ENCODE measurements at places on chromosomes 3 and 15.

- DNase-seq = no peak
Measured at GRCh38 chr15:85500060-85500708, 119.8 kb downstream of the AKAP13 start.

GRCh38 chr15:90967206-90967605 is 12.5 kb downstream of the RCCD1 start:
- no peak for DNase-seq

DNA sequence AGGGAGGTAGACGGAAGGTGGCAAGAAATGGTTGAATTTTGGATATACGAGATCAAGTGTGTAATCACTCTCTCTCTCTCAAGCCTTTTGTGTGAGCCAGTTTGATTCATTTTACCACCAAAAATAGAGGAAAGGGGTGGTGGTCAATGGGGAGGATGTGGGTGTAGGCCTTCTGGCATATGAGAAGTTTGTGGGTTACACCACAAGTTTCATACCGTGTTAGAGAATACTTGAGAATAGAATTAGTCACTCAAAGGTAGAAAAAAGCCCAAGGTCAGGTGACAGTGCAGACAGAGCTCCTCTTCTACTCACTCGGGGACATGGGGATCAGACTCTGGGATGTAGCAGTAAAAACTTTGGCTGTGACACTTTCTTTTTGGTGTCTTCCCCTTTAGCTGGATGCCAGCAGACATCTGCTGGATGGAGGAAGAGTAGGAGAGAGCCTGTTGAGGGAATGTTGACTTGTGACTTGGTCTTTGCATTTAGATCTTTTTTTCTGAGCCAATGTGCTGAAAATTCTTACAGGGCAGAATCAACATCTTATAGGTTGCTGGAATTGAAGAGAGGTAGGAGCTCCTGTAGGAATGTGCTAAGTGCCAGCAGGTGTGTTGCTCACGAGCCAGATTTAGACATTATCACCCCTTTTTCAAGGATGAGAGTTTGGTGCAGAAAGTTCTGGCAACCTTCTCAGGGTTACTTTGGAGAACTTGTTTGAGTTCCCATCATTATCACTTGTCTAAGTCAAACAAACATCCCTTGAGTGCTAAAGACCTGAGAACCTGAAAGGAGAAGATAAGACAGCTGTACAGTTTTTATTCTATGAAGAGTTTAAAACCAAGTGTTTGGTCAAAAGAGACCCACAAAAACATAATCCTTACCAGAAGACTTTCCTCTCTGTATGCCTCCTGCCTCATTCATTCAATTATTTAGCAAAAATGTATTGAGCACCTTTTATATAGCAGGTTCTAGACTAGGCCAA is 43.9 kb upstream of the RYK start:
- peak; percentile 15 for DNase-seq

- DNase-seq = no peak
Measured at GRCh38 chr15:42270551-42270950, 2.5 kb upstream of the GANC start.

DNA sequence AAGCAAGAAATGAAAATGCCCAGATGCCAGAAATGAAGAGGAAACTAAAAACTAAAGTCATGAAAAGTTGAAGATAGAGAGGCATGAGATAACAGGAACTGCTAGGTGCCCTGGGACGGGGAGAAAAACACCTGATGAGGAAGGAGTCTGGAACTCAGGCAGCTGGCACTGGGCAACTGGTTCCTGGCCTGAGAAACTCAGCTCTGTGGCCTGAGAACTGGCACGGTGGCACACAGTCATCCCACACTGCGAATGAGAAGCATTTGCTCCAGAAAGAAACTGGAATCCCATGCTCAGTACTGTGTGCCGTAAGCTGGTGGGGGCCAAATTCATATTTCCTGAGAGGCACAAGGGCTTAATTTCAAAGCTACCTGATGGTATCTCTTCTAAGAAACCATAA is 53.6 kb upstream of the RORA start:
- DNase-seq = no peak

DNA sequence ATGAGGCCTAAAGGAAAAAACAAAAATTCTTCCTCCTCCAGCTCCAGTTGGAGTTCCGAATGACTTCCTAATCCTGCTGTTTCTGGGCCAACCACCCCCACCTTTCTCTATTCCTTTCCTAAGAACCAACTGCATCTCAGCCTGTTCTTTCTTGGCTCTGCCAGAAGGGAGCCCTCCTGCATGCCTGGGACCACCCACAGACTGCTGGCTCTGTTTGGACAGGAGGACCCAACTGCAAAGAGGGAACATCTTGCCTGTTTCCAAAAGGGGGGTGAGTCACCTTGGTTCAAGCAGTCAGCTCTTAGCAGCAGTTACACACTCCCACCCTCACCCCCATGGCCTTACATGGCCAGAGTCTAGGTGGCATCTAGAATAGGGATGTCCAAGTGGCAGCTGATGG is 116.0 kb upstream of the PRICKLE2 start:
- no peak for DNase-seq

DNA sequence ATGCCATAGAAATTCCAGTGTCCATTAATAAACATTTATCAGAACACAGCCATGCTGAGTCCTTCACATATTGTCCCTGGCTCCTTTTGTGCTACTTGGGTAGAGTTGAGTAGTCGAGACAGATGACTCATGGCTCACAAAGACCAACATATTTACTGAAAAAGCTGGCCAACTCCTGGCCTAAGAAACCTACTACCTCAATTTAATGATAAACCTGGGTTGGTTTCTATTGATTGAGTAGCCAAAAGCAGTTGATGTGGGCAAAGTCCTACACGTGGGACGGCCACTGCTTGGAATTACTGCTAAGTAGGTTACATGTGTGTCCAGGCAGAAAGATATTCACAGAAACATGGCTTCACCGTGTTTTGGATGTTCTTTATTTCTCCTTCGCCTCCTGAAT is 402.2 kb downstream of the NR2F2 start:
- no peak for DNase-seq

DNA sequence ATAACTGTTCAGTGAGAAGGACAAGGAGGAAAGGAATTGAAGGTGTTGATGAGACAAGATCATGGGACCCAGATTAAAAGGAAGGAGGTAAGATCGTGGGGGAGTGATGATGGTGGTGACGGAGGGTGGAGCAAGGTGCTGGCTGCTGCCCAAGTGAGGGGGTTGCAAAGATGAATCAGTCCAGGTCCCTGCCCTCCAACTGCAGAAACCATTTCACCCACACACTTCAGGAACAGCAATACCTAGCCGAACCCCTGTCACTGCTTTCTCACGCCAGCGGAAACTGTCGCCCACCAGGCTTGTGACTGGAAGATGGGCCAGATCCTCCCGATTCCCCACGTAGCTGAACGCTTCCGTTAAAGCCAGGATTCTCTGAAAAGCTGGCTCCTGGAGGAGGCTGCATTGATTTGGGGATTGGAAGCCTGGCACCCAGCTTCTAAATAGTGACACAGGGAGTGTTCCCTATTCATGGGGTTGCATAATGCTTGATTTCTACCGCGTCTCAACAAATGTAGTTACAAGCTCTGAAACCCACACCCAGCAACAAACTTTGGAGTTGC is 3.2 kb upstream of the LSG1 start:
- no peak for DNase-seq

GRCh38 chr3:108513961-108514360 is 3.6 kb upstream of the MYH15 start:
- no peak for DNase-seq

DNA sequence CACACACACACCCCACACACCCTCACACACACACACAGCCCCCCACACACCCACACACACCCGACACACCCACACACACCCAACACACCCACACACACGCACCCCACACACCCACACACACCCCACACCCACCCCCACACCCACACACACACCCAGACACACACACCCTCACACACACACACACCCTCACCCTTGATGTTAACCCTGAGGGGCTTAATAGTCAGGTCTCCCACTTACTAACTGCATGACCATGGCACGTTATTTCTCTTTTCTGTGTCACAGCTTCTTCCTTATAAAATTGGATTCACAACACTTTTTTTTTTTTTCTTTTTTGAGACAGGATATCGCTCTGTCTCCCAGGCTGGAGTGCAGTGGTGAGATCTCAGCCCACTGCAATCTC is 2.8 kb downstream of the GRM2 start:
- no peak for DNase-seq

GRCh38 chr15:63045879-63046278 is 3.3 kb downstream of the TPM1 start:
- no peak for DNase-seq

DNA sequence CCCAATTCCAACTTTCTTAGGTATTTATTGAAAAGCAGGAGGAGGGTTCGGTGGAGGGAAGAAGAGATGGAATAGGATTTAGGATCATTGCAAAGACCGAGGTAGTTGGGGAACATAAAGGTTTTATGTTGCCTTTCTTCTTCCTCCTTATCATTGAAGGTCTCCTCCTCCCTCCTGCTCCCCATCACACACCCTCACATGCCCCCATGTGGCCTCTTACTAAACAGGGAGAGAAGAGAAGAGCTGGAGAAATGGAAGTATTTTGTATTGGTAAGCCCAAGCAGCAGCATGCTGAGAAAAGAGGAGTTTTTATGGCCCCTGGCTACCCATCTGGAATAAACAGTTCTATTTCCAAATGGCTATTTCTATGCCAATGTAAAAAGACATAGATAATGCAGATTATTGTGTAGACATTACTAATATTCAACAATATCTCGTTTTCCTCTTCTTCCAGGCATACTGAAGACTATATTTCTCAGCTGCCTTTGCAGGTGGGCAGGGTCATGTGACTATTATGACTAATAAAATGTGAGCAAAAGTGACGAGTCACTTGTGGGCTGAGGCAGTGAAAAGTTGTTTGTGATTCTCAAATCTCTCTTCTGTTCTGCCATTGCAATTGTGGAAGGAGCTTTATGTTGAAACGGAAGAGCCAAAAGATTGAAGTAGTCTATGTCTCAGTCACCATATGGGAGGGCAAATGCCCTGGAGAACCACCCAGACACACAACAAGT is 5.2 kb upstream of the GPR176 start:
- DNase-seq = no peak

- DNase-seq = no peak
Measured at GRCh38 chr3:4821338-4821737, 157.9 kb upstream of the BHLHE40 start.

- DNase-seq = no peak
Measured at GRCh38 chr15:51310064-51310463, 28.3 kb downstream of the CYP19A1 start.

DNA sequence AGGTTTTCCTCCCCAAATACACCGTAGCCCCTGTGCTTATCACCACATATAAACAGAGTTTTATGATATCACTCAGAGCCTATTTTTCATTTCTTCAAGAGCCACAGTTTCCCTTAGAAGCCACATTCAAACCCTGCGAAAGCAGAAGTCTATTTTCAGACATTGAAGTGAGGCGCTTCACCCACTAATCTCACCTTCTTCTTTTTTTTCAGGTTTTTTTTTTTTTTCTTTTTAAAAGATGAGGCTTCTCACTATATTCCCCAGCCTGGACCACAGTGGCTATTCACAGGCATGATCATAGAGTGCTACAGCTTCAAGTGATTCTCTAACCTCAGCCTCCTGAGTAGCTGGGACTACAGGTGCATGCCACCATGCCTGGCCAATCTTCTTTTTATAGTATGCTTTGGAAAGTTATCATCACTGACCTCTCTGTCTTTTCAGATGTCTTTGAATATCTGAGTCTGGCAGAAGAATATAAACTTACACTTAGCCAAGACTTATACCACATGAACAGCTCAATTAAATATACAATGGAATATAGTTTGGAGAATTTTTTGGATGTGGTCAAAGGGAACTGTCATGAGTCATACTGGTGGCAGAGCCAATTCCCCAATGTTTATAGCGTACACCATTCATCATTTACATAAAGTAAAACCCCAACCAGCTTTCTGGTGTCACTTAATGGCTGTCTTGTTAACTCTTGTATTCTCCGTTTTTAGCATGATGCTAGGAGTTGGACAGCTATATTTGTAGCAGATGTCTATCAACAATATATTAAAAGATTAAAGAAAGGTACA is 59.7 kb upstream of the CCDC50 start:
- no peak for DNase-seq

- DNase-seq = no peak
Measured at GRCh38 chr15:26682598-26683164, 90.2 kb downstream of the GABRB3 start.

DNA sequence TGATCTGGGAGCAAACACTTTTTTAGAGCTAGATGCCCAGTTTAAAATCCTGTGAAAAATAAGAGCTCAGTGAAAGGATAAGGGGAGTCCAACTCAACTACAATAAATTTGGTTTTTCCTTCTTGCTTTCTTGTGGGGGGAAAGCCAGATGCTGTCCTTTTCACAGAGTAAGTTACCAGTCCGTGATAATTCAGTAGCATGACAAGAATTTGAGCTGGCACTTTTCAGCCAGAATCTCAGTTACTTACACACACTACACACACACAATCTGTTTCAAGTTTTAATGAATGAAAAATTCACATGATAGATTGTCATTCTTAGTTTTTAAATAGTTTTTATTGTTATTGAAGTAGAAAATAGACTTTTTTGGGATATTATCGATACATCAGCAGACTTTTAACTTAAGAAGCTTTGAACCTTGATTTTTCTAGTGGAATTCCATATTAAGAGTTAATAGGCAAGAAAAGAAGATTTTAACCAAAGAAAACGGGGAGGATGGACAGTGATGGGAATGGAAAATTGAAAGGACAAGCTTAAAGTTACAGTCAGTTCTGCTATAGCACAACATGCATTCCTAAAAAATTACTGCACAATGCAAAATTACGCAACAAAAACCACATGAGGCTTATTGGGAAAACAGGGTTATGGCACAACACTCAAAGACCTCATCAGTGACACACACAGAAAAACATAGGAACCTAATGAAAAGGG is 47.0 kb downstream of the PSMD6 start:
- DNase-seq = no peak

- no peak for DNase-seq
Measured at GRCh38 chr15:37517191-37517895, 417.0 kb upstream of the MEIS2 start.

- DNase-seq = no peak
Measured at GRCh38 chr3:125351814-125352456, 23.2 kb downstream of the ZNF148 start.

DNA sequence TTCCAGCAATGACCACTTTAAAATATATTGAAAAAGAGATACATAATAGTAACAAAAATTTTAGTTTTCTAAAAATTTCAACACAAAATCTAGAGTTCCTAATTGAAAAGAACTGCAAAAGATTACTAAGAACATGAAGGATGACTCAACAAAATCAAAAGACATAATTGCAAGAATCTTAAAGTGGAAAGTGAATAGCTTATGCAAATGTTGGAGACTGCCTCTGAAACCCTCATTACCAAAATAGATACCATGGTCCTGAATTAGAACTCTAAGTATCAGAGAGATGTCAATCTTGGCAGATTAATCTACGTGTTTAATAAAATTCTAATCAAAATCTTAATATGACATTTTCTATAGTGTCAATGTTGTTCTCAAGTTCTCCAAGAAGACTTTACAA is 60.7 kb upstream of the SGO1 start:
- DNase-seq = no peak

GRCh38 chr3:72591522-72592421 is 256.5 kb downstream of the SHQ1 start:
- no peak for DNase-seq

DNA sequence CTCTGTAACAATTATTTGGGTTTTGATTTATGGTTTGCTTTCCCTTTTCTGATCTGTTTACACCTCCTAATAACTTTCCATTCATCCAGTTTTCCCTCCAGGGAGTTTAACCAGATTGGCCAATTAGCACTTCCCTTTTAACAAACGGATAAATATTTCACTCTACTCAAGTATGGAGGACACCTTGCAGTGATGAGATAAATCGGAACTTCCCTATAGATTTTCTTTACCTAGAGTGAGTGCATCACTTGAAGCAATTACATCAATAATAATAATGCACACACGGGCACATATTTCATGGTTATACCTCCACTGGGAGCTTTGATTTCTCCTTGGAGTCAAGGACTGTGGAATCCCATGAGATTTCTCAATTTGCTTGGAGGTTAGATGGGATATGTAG is 239.1 kb upstream of the CFAP20DC start:
- no peak for DNase-seq
